ENCODE measurements at places on chromosomes 13 and 19.

DNA sequence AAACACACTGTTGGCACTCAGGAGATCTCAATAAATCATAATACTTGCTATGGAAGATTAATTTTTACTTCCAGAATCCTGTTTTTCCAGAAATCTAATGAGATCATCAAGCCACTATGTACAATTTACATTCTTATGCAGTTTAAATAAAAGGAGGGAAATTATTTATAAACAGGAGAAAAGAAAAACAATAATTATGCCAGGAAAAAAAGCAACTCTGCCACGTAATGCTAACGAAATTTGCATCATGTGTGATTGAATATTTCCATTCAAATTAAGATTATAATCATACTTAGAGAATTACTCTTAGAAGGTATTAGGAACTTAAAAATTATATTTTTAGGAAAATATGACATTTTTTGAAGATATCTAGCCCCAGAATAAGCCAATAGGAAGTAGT, 13.0 kb downstream of the FAM124A start:
- no peak for DNase-seq

GRCh38 chr13:100542826-100543156, 45.8 kb downstream of the GGACT start:
- DNase-seq, result peak; percentile 57

GRCh38 chr13:65844266-65844841, 1385.8 kb downstream of the PCDH9 start:
- no peak for DNase-seq

DNA sequence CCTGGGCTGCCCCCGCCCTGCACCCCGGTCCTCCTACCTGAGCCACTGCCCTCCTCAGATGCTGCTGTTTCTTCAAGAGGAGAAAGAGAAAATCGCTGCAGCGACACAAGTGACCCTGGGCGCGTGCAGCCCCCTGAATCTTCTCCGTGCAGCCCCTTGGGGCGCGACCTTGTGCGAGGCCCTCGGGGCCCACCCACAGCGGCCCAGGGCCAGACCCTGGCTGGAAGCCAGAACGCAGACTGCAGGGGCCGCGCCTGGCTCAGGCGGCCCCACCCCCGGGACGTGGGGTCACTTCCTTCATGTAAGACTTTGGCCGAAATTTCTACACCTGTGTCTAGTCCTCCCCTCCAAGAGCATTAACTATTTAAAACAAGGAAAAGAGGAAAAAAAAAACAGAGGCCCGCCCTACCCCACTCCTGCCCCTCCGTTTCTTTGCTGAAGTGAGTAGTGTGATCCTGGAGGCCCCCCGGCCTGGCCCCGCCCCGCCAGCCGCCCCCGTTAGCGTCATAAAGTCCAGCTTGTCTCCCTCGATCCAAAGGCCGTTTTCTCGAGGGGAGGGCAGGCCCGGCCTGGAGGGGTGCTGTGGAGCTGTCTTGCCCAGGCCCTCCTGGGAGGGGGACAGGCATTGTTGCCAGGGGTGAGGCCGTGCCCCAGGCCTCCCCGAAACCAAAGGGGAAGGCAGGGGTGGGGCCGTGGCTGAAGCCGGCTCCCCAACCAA, 35.3 kb downstream of the BTBD2 start:
- no peak for DNase-seq

DNA sequence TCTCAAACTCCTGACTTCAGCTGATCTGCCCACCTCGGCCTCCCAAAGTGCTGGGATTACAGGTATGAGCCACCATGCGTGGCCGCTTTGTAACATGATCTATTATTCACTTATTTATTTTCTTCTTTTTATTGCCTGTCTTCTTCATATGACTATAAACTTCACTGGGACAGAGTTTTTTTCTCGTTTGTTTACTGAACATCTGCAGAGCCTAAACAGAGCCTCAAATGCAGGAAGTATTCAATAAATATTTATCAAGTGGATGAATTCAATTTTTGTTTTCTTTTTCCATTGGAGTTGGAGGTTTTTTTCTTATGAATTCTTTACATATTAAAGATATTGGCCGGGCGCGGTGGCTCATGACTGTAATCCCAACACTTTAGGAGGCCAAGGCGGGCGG, 54.7 kb downstream of the SKA3 start:
- no peak for DNase-seq

DNA sequence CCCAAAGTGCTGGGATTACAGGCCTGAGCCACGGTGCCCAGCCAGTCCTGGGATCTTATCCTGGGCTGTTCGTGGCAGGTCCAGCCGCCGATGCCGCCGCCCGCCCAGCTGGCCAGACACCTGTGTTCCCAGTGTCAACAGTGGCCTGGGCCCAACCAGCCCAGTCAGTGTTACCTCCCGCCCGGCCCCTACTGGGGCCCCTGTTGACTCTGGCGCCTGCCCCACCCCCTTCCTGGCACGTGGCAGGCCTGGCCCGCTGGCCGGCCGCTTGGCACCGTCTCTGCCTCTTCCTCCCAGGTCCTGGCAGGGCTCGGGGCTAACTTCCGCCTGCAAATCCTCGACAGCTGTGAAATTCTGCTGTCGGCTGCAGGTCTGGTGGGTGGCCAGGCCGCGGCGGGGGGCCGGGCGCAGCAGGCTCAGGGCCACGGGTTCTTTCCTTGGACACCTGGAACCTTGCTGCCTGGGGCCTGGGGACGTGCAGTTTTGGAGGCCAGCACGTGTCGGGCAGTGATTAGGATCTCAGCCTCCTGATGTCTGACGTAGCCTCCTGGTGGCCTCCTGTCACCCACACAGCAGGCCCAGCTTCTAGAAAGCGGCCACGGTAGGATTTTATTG, 9.1 kb downstream of the ARID3A start:
- no peak for DNase-seq

- DNase-seq, result no peak
Observed at GRCh38 chr19:50332244-50333038, 3.3 kb upstream of the KCNC3 start.

DNA sequence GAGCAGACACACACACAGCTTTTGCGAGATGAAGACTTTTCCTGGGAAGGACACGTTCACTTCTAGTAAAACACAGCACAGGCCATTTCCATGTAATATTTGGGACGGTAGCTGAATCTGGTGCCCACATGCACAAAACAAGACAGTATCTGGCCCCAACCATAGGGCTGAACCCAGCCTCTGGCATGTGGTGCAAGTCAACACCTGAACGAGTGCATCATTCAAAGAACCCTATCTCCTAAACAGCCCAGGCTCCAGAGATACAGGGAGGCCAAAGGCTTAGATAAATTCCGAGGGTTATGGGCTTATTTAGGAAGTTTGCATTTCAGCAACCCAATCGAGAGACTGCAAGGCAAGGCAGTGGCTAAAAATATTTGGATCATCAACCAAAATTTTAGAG, 2.7 kb upstream of the TFDP1 start:
- DNase-seq, result no peak

GRCh38 chr19:38675611-38676010, 28.2 kb downstream of the ACTN4 start:
- no peak for DNase-seq

DNA sequence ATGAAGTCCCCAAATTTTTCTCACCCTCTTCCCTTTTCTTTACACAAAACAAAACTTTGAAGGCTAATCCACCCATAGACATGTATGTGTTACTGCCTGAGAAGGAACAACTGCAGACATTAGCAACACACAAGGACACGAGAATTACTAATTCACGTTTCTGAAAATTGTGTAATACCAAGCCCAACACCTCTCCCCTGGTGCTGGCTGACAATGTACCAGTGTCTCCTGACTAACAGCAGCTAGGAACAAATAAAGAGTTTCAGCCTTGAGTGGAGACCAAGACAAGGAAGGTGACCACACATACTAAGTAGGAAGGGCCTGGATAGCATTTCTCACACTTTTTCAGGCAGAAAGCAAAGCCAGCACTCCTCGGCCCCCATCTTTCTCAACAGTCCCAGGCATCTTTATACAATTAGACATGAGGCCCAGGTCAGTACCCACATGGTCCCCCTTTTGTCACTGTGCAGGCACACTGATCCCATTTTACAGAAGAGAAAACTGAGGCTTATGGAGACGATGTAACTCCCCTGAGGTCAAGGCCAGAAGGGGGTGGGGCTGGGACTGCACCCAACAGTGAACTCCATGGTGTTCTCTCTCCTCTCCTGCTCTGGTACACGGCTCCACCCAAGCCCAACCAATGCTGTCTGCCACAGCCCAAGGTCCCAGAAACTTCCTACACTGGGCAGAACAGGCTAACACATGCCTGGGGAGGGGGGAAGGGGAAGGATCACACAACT, 8.7 kb downstream of the BRD4 start:
- DNase-seq, result no peak

- DNase-seq, result no peak
Observed at GRCh38 chr19:38662537-38663155, 15.2 kb downstream of the ACTN4 start.

DNA sequence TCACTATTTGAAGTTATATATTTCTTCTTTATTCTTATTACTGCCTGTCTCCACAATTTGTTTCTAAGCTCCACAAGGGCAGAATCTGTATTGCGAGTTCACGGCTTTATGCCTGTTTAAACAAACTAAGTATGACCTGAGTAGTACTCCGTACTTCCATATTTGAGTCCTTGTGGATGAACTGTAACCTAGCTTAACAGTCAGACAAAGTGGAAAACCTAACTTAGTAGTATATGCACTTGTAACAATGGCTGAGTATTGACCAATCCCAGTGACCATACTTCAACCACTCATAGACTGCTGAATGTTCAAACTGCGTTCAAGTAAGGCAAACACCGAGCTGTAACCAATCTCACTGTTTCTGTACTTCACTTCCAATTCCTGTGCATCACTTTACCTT, 292.7 kb downstream of the PCDH9 start:
- no peak for DNase-seq

- no peak for DNase-seq
Observed at GRCh38 chr19:13984186-13984585, 21.9 kb downstream of the RFX1 start.
